ENCODE measurements at places on chromosomes 4 and X.

DNA sequence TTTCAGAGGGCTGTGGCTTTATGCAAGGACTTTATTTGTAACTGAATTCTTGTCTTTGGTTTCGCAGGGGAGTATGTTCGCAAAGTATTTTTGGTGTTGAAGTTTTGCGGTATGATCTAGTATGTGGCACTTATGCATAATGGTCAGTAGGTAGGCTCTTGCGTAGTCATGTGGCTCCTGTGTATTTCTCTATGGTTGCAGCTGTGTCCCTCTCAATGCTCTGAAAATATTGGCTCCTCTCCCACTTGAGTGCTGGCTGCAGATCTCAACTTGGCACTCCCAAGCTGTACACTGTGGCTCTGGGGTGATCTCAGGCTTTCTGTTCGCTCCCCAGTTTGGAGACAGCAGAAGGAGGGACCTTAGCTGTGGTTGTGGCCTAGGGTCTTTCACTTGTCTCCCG lies 24.8 kb downstream of the ARMCX5 start:
- DNase-seq: no peak

DNA sequence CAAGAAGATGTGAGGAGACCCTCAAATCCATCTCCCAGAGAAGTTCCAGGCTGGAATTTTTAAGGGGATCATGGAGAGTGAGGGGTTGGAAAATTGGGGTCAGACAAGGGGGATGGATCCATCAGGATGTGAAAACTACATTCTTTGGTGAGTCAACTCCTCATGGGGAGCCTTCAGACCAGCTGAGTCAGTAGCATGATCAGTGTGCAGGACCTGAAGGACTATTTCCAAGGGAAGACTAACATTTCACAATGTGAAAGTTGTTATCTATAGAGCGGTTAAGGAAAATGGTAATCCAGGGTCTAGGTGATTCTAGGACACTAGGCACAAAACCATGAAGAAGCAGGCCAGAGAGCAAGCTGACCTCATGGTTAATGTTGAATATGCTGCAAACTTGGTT lies 38.6 kb upstream of the CEP135 start:
- no peak for DNase-seq

GRCh38 chr4:2083826-2084160 lies 24.7 kb downstream of the NAT8L start:
- no peak for DNase-seq

DNA sequence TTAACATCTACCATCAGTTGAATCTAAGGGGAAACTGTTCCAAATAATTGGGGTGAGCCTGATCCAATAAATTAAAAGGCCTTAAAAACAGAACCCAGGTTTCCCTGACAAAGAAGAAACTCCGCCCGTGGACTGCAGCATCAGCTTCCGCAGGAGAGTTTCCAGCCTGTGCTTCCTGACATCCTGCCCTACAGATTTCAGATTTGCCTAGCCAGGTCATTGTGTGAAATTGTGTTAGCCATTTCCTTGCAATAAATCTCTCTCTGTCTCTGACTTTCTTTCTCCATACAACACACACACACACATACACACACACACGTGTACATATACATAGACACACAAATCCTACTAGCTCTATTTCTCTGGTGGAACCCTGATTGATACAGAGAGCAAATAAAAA lies 48.3 kb upstream of the LCORL start:
- no peak for DNase-seq

DNA sequence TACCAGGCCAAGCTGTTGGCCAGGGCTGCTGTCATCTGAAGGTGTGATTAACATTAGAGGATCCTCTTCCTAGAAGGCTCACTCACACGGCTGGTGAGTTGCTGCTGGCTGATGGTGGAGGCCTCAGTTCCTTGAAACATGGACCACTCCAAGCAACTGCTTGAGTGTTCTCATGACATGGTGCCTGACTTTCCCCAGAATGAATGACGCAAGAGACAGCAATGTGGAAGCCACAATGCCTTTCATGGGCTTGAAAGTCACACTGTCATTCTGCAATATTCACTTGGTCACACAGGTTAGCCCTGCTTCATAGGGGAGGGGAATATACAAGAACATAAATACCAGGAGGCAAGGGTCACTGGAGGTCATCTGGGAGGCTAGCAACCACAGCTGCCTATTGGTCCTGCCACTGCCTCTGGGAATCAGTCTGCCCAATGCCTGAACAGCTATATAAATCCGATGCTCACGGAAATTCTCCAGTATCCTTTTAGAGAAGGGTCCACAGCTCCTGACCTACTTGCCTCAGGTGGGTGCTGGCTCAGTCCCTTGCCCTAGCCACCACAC lies 97.1 kb upstream of the MAML3 start:
- peak; percentile 55 for DNase-seq

DNA sequence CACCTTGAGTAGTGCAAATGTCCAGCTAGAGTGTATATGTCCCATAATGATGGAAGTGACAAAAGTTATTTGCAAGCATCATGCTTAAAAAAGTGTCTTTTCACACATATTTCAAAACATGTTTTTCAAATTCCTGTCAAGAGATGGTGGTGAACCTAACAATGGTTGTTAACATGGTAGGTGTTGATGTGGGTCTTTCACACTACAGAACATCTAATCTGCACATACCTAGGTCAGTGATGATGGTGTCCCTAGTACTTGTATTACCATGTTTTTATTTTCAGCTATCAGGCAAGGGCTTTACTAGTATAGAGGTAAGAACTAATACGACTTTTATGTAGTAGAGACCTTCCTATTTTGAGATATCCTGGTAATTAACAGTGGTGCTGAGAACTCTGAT lies 3.4 kb upstream of the ATXN3L start:
- no peak for DNase-seq

- DNase-seq: no peak
These were observed 671.8 kb downstream of the GALNTL6 start for GRCh38 chr4:172485007-172485406.

- DNase-seq: no peak
These were observed 195.0 kb upstream of the GATB start for GRCh38 chr4:151955721-151956380.
